ENCODE measurements at places on chromosomes 11 and 22.

- DNase-seq, result no peak
Measured at GRCh38 chr11:35160902-35161597, 22.1 kb downstream of the CD44 start.

DNA sequence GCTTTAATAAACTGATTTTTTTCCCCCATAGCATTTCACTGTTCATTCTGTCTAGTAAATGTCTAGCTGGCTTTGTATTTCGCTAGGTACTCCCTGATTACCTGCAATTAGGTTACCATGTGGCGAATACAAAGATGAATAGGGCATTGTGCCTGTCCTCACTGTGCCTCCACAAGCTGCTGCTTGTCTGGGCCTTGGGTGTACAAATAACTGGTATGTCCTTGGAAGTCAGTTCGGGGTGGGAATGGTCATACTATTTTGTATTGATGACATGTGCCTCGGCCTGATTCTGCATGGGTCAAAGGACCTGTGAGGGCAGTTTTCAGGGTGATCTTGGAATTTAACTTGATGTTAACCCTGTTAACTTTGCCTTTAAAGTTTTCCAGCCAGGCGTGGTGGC is 11.4 kb downstream of the RBM4 start:
- no peak for DNase-seq

GRCh38 chr11:64849598-64850356 is 5.3 kb upstream of the CDC42BPG start:
- no peak for DNase-seq

DNA sequence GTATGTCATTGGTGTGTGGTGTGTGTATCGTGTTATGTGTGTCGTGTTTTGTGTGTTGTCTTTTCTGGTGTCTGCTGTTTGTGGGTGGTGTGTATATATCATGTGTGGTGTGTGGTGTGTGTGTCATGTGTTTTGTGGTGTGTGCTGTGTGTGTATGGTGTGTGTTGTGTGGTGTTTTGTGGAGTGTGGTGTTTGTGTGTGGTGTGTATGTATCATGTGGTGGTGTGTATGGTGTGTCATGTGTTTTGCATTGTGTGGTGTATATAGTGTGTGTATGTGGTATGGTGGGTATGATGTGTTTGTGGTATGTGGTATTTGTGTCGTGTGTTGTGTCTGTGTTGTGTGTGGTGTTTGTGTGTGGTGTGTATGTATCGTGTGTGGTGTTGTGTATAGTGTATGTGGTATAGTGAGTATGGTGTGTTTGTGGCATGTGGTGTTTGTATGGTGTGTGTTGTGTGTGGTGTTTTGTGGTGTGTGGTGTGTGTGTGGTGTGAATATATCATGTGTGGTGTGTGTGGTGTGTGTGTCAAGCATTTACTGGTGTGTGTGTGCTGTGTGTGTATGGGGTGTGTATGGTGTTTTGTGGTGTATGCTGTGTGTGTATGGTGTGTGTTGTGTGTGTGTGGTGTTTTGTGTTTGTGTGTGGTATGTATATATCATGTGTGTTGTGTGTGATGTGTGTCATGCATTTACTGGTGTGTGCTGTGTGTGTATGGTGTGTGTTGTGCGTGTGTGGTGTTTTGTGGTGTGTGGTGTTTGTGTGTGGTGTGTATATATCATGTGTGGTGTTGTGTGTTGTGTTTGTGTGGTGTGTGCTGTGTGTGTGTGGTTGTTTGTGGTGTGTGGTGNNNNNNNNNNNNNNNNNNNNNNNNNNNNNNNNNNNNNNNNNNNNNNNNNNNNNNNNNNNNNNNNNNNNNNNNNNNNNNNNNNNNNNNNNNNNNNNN is 12.7 kb downstream of the PIM3 start:
- DNase-seq, result no peak

GRCh38 chr11:13260963-13261588 is 16.5 kb upstream of the BMAL1 start:
- no peak for DNase-seq

GRCh38 chr11:129410395-129410960 is 34.8 kb downstream of the BARX2 start:
- DNase-seq, result no peak

Measured in stimulated activated naive CD4-positive, alpha-beta T cell treated with Interleukin-2 at 50 U/mL for 16 hours (primary cell).